NCI-H2107 (cell line): ENCODE measurements at places on chromosomes 3 and 15.

- no peak for DNase-seq
Measured at GRCh38 chr3:11464356-11464755, 179.4 kb downstream of the VGLL4 start.

DNA sequence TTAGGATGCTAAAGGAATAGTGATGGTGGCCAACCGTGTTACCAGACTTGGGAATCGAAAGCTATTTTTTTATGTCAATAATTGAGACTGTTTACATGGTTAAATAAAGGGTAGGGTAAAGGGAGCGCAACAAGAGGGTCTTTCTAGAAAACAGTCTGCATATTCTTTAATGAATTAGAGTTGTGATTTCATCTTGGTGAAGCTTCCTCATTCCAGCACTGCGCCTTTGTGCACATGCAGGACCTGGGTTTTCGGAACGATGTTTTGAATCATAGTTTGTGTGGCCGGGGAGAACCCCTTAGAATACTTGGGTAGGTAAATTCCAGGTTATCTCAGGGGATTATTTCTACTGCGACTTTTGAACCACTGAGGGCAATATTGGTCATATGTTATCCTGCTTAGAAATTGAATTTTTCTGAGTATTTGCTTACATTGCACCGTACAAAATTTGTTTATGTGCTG, 1.3 kb downstream of the PIK3CA start:
- no peak for DNase-seq

GRCh38 chr3:16372362-16373292, 107.6 kb downstream of the OXNAD1 start:
- DNase-seq, result no peak

DNA sequence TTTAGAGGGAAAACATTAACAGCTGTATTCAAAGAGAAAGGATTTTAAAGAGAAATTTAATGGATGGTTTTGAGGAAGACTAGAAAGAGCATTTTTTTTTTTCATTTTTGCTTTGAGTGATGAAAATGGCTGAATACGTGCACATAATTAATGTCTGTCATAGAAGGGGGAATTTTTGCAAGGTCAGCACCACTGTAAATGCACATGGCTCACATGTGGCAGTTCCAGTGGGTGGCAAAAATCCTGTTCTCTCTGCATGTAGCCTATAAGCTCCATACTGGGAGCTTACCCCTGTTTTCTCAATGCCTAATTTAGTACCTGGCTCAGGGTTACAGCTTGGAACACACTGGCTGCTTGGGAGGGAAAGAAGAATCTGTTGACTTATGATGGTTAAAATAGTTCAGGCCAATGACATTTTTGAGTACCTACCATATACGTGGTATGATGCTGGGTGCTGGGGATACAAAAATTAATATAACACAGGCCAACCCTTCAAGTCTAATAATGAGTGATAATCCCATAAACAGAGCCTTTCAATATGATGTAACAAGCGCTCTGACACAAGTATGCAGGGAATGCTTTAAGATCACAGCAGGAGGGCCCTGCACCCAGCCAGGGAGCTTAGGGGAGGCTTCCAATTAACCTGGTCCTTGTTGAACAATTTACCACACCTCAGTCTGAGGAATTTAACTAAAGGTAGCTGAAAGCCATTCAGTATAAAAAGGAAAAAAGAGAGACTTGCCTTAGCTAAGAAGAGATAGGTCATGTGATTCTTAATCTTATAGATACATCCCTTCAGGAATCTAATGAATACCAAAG, 33.0 kb downstream of the HSPBAP1 start:
- DNase-seq, result no peak

DNA sequence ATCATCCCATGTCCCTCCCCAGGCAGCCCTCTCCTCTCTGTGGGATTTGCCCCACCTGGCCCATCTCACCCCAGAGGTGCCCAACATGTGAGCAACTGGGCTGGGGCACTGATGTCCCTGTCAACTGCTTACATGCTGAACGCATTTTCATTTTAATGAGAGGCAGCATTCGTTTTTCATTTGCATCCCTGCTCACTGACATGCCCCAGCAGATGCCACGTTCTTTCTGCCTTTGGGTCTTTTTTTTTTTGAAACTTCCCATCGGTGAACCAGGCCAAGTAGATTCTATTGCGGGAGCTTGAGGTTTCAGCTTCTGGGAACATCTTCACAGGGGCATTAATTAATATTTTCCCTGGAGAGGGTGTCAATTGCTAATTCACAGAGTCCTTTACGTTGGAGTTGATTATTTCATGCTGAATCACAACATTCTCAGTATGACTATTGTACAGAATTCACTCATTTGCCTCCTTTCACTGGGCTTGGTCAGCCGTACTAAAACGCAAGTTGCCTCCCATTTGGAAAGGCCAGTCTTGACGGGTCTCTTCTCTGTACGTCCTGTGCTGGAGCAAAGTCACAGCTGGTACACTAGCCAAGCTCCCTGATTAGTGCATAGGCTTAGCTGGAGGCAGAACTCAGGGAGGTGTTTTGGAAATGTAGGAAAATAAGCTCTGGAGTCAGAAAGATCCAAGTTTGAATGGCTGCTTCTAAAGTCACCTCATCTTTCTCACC, 69.8 kb downstream of the CHRNA7 start:
- no peak for DNase-seq

DNA sequence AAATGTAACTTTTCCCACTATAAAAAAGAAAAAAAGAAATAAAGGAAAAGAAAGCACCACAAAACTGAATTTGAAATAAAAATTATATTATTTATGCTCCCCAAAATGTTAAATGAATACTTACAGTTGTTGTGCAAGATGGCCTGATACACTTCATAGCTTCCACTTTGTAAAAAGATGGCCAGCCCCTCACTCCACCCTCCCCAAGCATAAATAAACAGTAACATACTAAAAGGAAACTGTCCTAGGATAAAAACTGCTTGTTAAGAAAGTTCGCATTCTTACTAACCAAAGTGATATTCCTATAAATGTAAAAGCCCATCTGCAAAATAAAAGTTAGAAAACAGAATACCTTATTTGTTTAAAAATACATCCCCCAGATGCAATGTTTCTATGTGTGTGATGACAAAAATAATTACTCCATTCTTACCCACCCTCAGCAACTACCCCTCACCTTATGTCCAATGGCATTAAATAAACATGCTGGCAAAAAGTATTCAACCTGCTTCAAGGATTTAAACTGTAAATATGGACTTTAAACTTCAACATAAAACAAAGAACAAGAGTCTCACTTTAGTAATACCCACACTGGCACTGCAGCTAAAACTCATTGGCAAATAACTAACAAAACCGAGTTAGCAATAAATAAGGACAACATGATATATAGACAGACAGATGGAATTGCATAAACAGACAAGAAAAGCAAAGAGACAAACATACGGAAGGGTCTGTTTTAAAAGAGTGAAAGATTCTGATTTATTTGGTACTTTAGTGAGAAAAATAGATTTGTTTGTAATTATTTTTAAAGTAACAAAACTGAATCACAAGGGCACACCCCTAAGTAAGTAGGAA, 47.7 kb downstream of the ZBTB20 start:
- no peak for DNase-seq

GRCh38 chr3:76410762-76411281, 625.5 kb upstream of the ZNF717 start:
- DNase-seq, result no peak

GRCh38 chr3:64765947-64766346, 78.1 kb upstream of the ADAMTS9 start:
- DNase-seq, result no peak

- DNase-seq, result no peak
Measured at GRCh38 chr15:91950631-91951329, 97.3 kb downstream of the SLCO3A1 start.

GRCh38 chr15:99717161-99718009, 15.9 kb downstream of the LYSMD4 start:
- DNase-seq, result no peak

DNA sequence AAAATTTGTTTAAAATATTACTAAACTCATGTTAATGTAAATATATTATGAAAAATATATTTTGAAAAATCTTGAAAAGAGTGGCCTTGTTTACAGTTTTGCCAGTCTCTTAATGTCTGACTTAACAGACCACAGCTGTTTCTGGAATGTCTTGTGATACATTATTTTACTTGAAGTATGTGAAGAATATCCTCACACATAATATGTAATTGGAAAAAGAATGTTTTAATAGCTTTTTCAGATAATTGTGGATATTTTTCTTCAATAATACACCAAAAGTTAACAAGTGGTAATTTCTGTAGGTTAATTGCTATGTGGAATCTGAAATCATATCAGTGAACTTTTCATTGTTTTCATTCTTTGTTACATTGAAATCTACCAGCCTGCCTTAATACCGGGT, 101.3 kb downstream of the UBE2E2 start:
- DNase-seq, result no peak

DNA sequence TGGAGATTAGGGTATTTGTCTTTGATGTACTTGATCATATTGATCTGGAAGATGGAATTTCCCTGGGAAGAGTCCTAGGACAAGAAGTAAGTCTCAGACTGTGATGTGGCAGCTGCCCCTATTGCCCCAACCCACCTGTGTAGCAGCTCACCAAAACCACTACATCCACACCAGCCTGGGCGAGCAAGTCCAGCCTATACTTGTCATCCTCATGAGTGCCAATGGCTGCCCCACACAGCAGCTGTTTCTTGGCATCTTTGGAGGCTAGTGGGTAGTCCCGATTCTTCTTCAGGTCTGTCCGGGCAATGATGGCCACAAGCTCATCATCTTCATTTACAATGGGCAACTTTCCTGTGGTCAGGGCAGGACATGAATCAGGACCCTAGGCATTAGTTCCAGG, 2.7 kb downstream of the IMPDH2 start:
- no peak for DNase-seq

GRCh38 chr3:37953707-37954394, 36.7 kb upstream of the VILL start:
- no peak for DNase-seq

DNA sequence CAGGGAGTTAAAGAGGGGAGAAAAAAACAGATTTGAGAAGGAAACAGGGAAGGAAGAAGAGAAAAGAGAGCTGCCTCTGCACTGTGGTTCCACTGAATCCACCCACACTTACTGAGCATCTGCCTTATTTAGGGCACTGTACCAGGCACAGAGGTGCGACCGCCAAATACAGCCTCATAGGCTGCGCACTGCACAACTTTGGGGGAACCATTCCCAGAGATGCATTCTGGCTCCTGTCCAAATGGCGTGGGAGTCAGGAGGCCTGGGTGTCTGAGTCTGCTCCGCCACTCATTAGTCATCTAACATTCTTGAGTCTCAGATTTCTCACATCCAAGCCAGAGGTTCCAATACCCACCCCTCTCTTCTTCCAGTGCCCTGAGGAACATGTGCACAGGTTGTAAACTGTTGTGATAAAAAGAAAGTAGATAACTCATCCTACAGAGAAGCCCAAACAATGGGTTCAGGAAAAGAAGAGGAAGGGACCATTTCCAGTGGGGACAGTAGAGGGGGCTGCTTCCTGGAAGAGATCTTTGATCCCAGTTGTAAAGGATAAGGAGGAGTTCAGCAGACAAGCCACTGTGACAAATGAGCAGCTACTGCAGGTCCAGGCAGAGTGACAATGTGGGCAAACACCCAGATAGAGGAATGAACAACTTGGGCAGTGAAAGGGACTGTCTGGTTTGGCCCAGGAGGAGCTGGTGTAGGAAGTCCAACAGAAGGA, 254.6 kb downstream of the UACA start:
- no peak for DNase-seq

DNA sequence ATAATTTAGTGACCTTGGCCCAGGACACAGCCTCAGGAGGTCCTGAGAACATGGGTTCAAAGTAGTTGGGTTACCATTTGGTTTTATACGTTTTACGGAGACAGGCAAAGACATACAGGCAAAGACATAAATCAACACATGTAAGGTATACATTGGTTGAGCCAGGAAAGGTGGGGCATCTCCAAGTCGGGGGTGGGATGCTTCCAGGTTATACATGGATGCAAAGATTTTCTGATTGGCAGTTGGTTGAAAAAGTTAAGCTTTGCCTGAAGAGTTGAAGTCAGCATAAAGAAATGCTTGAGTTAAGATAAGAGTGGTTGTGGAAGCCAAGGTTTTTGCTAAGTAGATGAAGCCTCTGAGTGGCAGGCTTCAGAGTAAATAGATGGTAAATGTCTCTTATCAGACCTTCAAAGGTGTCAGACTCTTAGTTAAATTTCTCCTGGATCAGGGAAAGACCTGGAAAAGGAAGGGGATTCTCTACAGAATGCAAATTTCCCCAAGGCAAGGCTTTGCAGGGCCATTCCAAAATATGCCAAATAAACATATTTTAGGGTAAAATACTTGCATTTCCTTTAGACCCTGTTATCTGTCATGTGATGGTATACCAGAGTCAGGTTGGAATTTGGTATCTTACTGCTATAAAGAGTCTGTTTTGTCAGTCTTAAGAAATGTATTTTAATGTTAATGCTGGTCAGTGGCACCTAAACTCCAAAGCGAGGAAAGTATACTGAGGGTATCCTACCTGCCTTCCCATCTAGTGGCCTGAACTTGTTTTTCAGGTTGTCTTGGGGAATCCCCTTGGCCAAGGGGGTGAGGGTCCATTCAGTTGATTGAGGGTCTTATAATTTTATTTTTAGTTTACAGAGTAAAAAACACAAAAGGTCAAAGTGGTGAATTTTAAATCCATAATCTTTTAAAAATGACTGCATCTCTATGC, 8.2 kb upstream of the PDHB start:
- DNase-seq, result no peak

DNA sequence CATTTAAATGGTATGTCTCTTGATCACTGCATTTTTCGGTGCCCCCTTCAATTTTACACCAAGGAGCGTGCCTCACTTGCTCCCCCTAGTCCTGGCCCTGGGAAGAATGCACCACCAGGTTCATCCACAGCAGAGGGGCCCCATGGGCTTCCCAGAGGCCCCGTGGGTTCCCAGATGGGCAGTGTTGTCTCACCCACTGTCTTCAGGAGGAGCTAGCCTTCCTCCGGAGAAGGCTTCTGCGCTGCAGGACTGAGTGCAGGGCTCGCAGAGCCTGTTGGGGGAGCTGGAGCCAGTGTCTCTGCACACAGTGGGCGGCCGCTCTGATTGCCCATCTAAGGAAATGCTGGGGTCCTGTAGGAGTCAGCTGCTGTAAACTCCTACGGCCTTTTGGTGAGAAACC, 45.9 kb downstream of the POLR2M start:
- no peak for DNase-seq

DNA sequence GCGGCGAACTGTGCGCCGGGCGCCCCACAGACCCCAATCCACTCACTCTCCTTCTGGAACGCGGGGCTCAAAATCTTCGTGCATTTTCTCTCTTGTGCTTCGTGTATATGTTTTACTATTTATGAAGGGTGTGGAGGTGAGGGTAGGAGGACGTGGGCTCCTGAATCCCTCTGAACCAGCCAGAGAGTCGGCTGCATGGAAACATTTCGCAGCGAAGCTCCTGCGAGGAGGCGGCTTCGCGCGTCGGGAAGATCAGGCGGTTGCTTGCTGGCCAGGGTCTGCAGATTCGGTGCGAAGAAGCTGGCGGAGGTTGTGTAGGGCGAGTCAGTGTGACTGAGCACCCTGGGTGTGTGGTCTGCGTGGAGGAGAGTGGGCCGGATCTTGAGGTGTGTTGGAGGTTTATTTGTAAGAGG, 1.1 kb downstream of the CNTN4 start:
- no peak for DNase-seq

DNA sequence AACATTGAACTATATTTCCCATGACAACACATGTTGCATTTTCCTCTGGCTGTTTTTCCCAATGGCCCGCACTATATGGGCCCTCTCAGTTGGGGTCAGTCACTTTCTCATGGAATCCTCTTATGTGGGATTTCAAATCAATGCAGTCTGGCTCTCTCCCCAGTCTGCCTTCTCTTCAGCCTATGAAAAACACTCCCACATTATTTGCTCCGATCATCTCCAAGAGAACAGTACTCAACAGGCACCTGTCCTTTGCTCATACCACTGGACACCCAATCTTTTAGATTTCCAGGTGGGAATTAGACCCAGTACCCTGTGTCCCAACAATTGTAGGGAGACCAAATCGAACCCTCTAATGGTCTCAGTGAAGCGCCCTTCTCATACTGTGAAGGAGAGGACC, 251.3 kb downstream of the THSD4 start:
- no peak for DNase-seq
